ENCODE measurements at places on chromosomes 3 and 15. TPM values are rescaled to one million over a fixed set of nuclear protein-coding genes. Genes with fewer than 3 reads are reported as not detected.

DNA sequence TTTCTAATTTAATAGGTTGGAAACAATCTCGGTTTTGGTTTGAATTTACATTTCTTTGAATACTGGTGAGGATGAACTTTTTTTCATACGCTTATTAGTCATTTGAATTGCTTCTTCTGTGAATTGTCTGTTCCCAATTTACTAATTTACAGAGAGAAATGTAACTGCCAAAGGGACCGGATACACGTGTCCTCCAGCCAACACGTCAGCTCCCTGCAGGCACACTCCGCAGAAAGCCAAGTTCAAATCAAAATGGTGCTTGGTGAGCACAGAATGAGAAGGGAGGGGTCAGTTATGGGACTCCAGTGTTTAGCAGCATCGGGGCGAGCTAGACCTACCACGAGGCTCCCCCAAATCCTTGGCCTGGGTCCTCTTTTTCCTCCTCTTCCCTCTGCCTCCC lies 10.8 kb upstream of the TSEN2 start:
- H3K4me3 ChIP-seq = no peak overlapping the region
- H3K27ac ChIP-seq = no peak overlapping the region
- no peaks in the 10 kb centered on the region for H3K27me3 ChIP-seq
- H3K36me3 ChIP-seq = no peaks in the 10 kb centered on the region

DNA sequence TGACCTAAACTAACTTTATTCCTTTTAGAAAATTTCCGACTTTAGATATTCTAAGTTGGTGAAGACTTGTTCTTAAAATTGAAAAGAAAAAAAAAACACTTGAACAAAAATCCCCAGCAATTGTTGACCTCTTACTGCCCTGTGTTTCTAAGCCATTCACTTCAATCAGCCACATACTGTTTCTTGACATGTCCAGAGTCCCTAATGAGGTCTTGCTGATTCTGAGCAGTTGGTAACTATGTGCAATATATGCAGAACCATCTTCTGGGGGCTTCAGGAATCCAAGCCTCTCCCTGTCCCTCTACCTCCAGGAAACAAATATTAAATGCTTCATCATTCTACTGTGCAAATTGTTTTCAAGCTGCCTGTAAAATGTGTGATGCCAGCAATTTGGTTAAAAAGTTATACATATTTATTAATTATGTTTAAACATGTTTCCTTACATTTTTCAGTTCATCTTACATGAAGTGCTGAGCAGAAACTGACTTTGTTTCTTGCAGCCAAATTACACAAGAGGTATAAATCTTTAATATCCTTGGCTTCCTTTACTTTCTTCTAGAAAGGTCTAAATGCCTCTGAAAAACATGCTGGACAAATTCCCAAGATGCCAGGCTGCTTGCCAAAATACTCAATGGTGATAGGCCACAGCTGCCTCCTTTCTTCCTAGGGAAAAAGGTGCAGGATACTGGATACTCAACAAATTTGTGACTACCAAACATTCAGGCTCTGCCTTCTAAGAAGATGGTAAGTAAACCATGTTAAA lies 19.8 kb upstream of the GYG1 start:
- H3K4me1 ChIP-seq = no peaks in the 10 kb centered on the region
- no peak overlapping the region for H3K4me3 ChIP-seq
- DNase-seq = no peak

DNA sequence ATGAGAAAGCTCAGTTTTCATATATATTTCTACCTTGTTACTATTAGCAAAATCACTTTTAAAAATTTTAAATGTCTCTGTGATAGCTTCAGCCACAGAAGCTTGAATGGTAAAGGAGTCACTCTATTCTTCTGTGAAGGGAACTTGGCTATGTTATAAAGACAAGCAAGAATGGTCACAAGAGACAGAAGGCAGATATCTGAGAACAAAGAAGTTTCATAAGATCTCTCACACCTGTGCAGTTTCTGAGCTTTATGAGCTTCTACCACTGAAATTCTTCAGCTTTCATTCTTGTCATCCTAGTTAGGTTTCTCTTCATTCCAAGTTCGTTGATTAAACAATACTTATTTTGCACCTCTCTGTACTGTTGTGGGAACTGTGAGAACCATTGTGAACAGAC lies 853.4 kb downstream of the IGSF11 start:
- no peak for DNase-seq
- no peak overlapping the region for H3K4me3 ChIP-seq
- H3K27me3 ChIP-seq = no peaks in the 10 kb centered on the region
- H3K4me1 ChIP-seq = no peaks in the 10 kb centered on the region
- no peak overlapping the region for H3K27ac ChIP-seq

The EFCC1 gene
- total RNA-seq = 16.8 TPM
